ENCODE measurements at places on chromosomes 12 and 14.

GRCh38 chr14:100529561-100530031 is 57.6 kb downstream of the BEGAIN start:
- DNase-seq, result no peak

- no peak for DNase-seq
These were observed 17.2 kb upstream of the CISTR start for GRCh38 chr12:53768976-53769375.

DNA sequence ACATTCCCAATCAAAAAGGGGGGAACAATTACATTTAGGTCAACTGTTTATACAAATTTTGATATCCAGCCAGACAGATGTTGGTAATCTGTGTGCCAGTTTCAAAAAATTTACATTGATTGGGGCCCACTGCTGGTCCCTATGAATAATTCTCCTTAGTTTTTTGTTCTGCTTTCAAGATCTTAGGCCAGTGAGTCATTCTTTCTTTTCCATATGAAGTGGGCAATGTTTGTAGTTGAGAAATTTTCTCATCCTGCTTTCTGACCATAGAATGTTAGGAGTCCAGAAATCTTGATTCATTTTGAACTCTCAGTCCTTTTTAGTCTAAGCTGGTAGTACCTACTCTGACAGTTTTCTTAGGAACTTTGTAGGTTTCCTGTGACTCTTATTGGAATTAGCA is 244.3 kb downstream of the DIO2 start:
- DNase-seq, result no peak

- DNase-seq, result no peak
These were observed 1.4 kb upstream of the SOX5 start for GRCh38 chr12:23950775-23951451.

DNA sequence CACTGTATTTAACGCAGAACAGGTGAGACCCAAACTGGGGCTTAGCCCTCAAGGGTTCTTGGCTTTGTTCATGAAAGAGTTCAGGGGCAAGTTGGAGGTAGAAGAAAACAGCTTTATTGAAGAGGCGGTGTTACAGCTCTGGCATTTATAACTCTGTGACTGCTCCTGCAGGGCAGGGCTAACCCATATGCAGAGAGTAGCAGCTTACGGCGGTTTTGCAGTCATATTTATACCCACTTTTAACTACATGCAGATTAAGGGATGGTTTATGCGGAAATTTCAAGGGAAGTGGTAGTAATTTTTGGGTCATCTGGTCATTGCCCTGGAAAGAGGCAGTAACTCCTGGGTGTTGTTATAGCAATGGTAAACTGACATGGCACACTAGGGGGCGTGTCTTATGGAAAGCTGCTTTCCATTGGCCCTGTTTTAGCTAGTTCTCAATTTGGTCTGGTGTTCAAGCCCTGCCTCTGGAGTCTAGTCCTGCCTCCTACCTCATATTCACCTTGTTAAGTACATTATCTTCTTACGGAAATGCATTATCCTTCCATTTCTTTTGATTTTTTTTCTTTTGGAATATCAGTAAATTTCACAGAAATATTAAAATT is 1.8 kb upstream of the IAPP start:
- DNase-seq, result no peak

All from suppressor macrophage treated with lipopolysaccharide for 4 hours (primary cell).